Progenitor cell of endocrine pancreas (in vitro differentiated cells): ENCODE measurements at places on chromosomes 12 and 14.

DNA sequence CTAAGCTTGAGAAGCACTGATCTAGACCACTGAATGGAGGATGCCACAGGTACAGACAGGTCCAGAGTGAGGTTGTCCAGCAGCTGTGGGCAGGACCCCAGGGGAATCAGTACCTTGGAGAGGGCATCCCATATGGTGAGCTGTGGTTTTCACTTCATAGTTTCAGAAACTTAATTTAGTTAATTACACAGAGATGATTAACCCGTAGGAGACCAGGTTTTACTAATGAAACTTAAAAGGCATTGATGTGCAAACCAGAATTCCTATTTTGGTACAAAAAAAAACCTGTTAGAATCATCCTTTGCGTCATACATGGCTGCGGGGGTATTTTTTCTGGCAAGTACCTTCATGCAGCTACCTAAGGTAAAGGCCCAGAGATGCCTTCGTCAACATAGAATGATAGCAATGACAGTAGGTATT, 159.3 kb downstream of the DACT1 start:
- no peak overlapping the region for H3K27ac ChIP-seq
- H3K27me3 ChIP-seq = no peaks in the 10 kb centered on the region
- no peaks in the 10 kb centered on the region for H3K4me1 ChIP-seq
- H3K4me3 ChIP-seq = no peak overlapping the region
- H3K36me3 ChIP-seq = no peaks in the 10 kb centered on the region
- no peak for DNase-seq

GRCh38 chr14:34368115-34368970, 93.7 kb downstream of the SPTSSA start:
- no peaks in the 10 kb centered on the region for H3K36me3 ChIP-seq
- no peak for DNase-seq
- no peak overlapping the region for H3K4me3 ChIP-seq
- peaks cover 3% of the 10 kb centered on the region for H3K27me3 ChIP-seq
- H3K4me1 ChIP-seq = peaks cover 7% of the 10 kb centered on the region
- H3K27ac ChIP-seq = no peak overlapping the region

DNA sequence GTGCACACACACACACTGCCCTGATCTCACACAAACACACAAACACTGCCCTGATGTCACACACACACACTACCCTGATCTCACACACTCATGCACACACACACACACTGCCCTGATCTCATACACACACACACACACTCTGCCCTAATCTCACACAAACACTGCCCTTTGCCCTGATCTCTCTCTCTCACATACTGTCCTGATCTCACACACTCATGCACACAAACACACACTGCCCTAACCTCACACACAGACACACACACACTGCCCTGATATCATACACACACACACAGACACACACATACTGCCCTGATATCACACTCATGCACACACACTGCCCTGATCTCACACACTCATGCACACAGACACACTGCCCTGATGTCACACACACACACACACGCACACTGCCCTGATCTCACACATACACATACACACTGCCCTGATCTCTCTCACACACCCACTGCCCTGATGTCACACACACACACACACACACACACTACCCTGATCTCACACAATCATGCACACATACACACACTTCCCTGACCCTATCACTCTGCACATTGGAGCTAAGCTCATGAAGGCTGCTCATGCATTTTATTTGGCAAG, 97.6 kb upstream of the DIO3 start:
- no peak overlapping the region for H3K4me3 ChIP-seq
- peaks cover 37% of the 10 kb centered on the region for H3K27me3 ChIP-seq
- H3K36me3 ChIP-seq = no peaks in the 10 kb centered on the region
- H3K4me1 ChIP-seq = peaks cover 13% of the 10 kb centered on the region

- H3K36me3 ChIP-seq = no peaks in the 10 kb centered on the region
- H3K4me1 ChIP-seq = peaks cover 3% of the 10 kb centered on the region
- no peak overlapping the region for H3K4me3 ChIP-seq
- H3K27me3 ChIP-seq = peaks cover 88% of the 10 kb centered on the region
- no peak for DNase-seq
Measured at GRCh38 chr12:113587720-113588119, 116.0 kb upstream of the LHX5 start.

DNA sequence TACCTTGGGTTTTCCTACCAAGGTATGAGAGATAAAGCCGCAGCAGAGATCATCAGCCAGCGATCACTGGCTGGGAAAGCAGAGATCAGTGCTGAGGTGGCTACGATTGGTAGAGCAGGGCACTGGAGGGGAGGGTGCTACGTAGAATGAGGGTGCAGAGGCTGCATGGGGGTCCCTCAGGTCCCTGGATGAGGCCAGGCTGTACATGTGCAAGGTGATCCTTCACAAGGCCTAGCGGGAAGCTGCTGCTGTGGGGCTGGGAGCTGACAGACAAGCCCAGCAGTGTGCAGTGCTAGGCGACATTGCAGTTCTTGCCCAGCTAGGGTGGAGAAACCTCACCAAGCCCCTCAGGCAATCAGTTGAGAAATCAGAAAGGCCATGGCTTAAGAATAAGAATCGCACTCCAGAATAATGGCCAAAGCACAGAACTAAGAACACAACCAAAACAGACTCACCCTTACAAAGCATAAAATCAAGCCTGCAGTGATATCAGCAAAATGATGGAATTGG, 37.2 kb upstream of the GPR132 start:
- peaks cover 6% of the 10 kb centered on the region for H3K36me3 ChIP-seq
- no peak for DNase-seq
- H3K27me3 ChIP-seq = peaks cover 24% of the 10 kb centered on the region
- H3K27ac ChIP-seq = no peak overlapping the region
- H3K4me1 ChIP-seq = peaks cover 3% of the 10 kb centered on the region
